ENCODE measurements at places on chromosomes 1 and 21. TPM values are rescaled to one million over a fixed set of nuclear protein-coding genes. Genes with fewer than 3 reads are reported as not detected.

PLA2G2A gene
- total RNA-seq = not detected

UTP25 gene
- 17.4 TPM for total RNA-seq

TMEM54 gene
- total RNA-seq = 25.5 TPM

MATN1 gene
- 0.56 TPM for total RNA-seq

RPE65 gene
- total RNA-seq = under 0.01 TPM

OR14K1 gene
- not detected for total RNA-seq

DNA sequence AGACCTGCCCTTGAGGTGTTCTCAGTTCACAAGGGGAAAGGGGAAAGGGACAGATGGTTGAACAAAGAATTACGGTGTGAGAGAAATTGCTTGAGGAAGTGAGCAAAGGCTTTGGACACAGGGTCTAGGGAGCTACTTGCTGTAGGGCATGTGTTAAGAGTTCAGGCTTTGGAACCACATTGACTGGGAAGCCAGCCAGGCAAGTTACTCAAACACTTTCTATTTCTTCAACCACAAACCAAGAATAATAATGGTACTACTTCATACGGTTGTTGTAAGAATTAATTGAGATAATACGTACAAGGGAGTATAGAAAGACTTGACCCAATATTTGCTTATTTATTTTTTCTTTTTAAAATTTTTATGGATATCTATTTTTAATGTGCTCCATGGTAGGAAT lies 26.6 kb downstream of the AK4 start:
- peak; percentile 94 for DNase-seq
- no peak overlapping the region for H3K4me3 ChIP-seq
- H3K27me3 ChIP-seq = peaks cover 4% of the 10 kb centered on the region
- H3K4me1 ChIP-seq = peaks cover 11% of the 10 kb centered on the region

GRCh38 chr1:156845953-156846545 lies 12.9 kb downstream of the INSRR start:
- DNase-seq = no peak
- H3K4me3 ChIP-seq = no peak overlapping the region
- no peaks in the 10 kb centered on the region for H3K4me1 ChIP-seq

GRCh38 chr1:62362061-62362917 lies 43.1 kb upstream of the KANK4 start:
- no peaks in the 10 kb centered on the region for H3K36me3 ChIP-seq
- H3K27me3 ChIP-seq = no peaks in the 10 kb centered on the region
- H3K27ac ChIP-seq = no peak overlapping the region
- no peak for DNase-seq

DNA sequence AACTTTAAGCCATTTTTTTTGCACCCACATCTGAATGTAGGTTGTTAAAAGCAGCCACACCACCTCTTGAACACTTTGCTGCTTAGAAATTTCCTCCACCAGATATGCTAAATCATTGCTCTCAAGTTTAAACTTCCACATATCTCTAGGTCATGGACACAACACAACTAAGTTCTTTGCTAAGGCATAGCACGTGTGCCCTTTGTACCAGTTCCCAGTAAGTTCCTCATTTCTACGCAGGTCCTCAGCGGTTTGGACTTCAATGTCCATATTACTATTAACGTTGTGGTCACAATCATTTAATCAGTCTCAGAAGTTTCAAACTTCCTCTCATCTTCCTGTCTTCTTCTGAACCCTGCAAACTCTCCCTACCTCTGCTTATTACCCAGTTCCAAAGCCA lies 661.6 kb upstream of the PKN2 start:
- no peaks in the 10 kb centered on the region for H3K4me1 ChIP-seq
- H3K27me3 ChIP-seq = no peaks in the 10 kb centered on the region
- H3K36me3 ChIP-seq = no peaks in the 10 kb centered on the region
- H3K27ac ChIP-seq = no peak overlapping the region

- peaks cover 10% of the 10 kb centered on the region for H3K4me1 ChIP-seq
- peak; percentile 63 for DNase-seq
- H3K36me3 ChIP-seq = no peaks in the 10 kb centered on the region
- no peaks in the 10 kb centered on the region for H3K27me3 ChIP-seq
- no peak overlapping the region for H3K27ac ChIP-seq
- H3K4me3 ChIP-seq = no peak overlapping the region
These were observed 66.3 kb upstream of the LRRC8D start for GRCh38 chr1:89754518-89754917.

DNA sequence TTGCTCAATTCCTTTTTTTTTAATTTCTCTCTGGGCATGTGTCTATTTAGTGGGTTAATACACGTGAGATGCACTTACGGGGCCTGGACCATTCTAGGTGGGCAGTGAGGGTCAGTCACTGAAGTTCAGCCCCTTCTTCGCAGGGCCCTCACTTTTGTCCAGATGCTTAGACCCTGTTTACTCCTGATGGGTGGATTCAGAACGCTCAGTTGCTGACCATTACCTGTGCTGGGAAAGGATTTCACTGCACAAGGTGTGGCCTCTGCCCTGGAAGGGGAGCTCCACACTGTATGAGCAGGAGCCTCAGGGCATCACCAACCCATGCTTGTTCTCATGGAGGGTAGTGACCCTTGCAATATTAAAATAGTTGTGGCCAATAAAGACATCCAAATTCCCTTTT lies 4.5 kb downstream of the PRAMEF12 start:
- no peaks in the 10 kb centered on the region for H3K36me3 ChIP-seq
- no peak overlapping the region for H3K27ac ChIP-seq
- H3K4me1 ChIP-seq = no peaks in the 10 kb centered on the region
- no peak overlapping the region for H3K4me3 ChIP-seq

GRCh38 chr1:226912587-226913176 lies 27.4 kb upstream of the COQ8A start:
- no peaks in the 10 kb centered on the region for H3K36me3 ChIP-seq
- H3K4me1 ChIP-seq = no peaks in the 10 kb centered on the region
- no peaks in the 10 kb centered on the region for H3K27me3 ChIP-seq
- no peak overlapping the region for H3K4me3 ChIP-seq
- peak; percentile 6 for DNase-seq

- no peak overlapping the region for H3K4me3 ChIP-seq
- H3K27me3 ChIP-seq = no peaks in the 10 kb centered on the region
- no peak overlapping the region for H3K27ac ChIP-seq
- H3K4me1 ChIP-seq = no peaks in the 10 kb centered on the region
- no peaks in the 10 kb centered on the region for H3K36me3 ChIP-seq
- DNase-seq = peak; percentile 73
These were observed 422.8 kb downstream of the CAMTA1 start for GRCh38 chr1:7207875-7208646.

DNA sequence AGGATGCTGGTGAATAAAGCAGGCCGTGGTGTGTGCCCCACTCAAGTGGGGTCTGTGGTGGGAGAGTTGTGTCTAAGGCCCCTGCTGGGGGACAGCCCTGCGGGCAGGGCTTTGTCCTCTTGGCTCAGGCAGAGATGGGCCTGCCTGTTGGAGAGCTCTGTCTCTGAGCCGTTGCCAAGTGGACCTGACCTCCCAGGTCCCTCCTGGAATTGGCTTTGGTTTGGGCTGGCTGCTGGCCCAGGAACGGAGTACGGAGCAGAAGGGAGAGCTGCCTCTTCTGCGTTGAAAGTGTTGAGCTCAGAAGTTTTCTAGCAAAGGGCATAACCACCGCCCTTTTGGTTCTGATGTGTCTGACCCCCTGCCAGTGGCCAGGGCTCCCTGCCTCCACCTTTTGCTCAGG lies 153.9 kb downstream of the PEX14 start:
- no peak overlapping the region for H3K4me3 ChIP-seq
- no peaks in the 10 kb centered on the region for H3K27me3 ChIP-seq
- no peak overlapping the region for H3K27ac ChIP-seq
- H3K4me1 ChIP-seq = peaks cover 6% of the 10 kb centered on the region
- peaks cover 22% of the 10 kb centered on the region for H3K36me3 ChIP-seq

GRCh38 chr21:45267390-45267760 lies 20.3 kb downstream of the POFUT2 start:
- no peak for DNase-seq
- no peaks in the 10 kb centered on the region for H3K4me1 ChIP-seq
- no peak overlapping the region for H3K27ac ChIP-seq
- no peaks in the 10 kb centered on the region for H3K27me3 ChIP-seq
- peaks cover 60% of the 10 kb centered on the region for H3K36me3 ChIP-seq

DNA sequence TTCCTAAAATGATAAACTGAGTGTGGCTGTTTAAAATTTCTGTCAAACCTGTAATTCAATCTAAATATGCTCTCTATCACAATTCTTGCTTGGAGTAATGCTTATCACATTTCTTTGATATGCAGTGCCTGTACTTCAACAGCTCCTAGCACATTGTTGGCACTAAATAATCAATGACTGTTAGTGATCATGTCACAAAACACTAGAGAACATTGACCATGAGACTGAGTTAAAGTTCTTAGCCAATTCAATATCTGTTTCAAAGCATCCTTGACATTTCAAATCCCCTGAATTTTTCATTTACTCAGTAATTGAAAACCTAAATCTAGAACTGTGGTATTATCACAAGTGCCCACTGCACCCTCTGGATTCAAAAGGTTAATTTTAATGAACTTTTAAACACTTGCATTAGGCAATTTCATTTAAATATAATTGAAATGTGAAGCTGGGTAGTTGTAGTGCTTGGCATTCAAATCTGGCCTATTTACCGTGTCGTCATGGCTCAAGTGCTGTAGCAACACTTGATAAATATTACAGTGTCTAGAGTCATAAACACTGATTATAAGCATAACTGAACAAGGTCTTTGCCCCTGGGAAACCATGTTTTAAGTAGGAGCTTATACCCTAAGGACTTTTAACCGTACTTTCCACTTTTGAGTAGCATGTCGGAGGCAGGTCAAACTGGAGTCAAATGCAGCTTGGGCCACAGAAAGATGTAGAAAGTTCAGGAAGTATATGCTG lies 143.6 kb downstream of the LRRC7 start:
- no peak overlapping the region for H3K4me3 ChIP-seq
- no peaks in the 10 kb centered on the region for H3K27me3 ChIP-seq
- H3K36me3 ChIP-seq = no peaks in the 10 kb centered on the region
- no peaks in the 10 kb centered on the region for H3K4me1 ChIP-seq

GRCh38 chr1:165161130-165161529 lies 195.4 kb downstream of the LMX1A start:
- no peak overlapping the region for H3K4me3 ChIP-seq
- DNase-seq = no peak
- H3K27me3 ChIP-seq = no peaks in the 10 kb centered on the region
- no peaks in the 10 kb centered on the region for H3K36me3 ChIP-seq
- H3K27ac ChIP-seq = no peak overlapping the region

GRCh38 chr1:29651684-29652665 lies 415.7 kb downstream of the PTPRU start:
- no peak overlapping the region for H3K27ac ChIP-seq
- H3K4me1 ChIP-seq = no peaks in the 10 kb centered on the region
- H3K4me3 ChIP-seq = no peak overlapping the region
- peaks cover 6% of the 10 kb centered on the region for H3K27me3 ChIP-seq

Data from IMR-90 (cell line).